Stimulated activated CD8-positive, alpha-beta memory T cell treated with anti-CD3 and anti-CD28 coated beads, Interleukin-7, amount 100 ng/mL, for 48 hours (primary cell): ENCODE measurements at places on chromosomes 1 and 21.

DNA sequence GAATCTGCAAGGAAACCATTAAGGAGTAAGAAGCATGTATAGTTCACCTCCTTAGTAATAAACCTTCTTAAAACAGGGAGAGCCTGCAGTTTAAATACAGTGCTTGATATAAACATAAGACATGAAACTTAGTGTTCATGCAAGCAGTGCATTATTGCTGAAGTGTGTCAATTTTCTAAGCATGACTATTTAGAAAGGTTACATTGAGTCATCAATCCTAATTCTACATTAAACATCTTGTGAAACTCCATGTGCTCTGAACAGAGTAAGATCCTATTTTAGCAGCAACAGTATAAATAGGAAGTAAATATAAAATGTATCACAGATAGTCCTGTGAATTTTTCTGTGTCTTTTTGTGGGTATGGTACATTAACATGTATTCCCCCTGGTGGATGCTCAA, 135.5 kb downstream of the ESRRG start:
- no peak for DNase-seq

DNA sequence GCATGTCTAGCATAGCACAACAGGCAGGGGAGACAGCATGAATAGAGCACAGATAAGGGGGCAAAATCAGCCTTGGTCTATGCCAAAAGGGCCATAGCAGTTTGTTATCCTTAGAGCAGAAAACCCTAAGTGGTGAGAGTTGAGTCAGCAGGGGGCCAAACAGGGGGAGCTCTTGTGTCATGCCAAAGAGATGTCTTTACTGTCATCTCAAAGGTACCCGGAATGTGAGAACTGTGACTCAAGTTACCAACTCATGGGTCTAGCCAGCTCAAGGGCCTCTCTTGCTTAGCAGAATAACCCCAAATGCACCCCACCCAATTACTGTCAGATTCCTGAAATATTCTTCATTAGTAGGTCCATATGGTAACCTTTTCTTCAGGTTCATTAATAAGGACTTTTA, 45.9 kb upstream of the NRDC start:
- DNase-seq: no peak

DNA sequence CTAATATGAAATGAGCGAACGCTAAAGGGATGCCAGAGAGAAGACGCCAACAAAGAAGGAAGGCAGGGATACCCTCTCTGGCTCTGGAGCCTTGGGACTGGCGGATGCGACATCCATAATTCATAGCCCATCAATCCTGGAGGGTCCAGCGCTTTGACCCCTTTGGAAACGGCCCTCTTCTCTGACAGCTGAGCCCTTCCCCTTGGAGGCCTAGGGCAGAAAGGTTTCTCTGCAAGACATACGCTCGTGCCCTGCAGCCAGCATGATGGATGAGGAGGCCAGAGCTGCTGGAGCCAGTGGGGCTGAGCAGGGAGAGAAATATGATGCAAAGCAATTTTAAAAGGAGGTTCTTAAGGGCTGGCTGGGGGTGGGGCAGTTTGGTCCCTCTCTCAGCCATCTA, 22.2 kb downstream of the OPTC start:
- DNase-seq: no peak

GRCh38 chr1:113389953-113390834, at the start of gene MAGI3:
Gene MAGI3 (plus strand): TSS chr1:113390515. CDS start chr1:113391034, 519 bp downstream.
- DNase-seq: peak; percentile 91

DNA sequence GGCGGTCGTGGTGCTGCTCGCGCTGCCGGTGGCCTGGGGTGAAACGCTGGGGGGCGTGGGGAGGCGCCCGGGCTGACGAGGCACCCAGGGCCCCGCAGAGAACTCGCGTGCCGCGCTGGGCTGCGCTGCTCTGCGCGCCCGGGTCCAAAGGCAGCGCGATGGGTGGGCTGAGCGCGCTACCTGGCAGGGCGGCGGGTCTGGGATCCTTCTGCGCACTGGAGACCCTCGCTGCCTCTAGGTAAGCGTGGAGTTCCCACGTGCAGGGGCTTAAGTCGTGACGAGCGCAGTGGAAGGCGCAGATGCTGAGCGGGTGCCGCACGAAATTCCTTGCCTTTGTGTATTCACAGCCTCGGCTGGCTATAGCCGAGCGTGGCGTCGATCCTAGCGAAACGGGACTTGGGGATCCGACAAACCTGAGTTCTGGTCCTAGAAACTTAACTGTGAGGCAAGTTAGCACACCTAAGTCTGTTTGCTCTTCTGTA, 24.6 kb downstream of the CR1L start:
- DNase-seq: no peak
